Stimulated activated naive CD4-positive, alpha-beta T cell treated with Interleukin-2 at 50 U/mL for 16 hours (primary cell): ENCODE measurements at places on chromosomes 3 and 15.
A peak's percentile ranks its signal among the peaks of the same experiment; 100 is the strongest.

DNA sequence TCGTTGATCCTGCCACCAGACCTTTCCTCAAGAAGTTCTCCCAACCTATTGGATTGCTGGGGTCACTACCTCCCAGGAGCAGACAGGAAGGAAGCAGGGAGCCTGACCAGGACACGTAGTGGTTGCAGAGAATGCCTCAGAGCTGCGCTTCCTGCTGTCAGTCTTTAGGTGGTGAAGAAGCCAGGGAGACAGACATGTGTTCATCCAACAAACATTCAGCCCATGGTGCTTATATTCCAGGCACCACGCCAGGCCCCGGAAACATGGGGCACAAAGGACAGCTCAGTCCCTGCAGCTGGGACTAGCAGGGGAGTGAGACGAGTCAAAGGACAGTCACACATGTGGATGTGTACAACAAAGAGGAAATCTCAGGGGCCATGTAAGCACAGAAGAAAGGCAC lies 26.0 kb upstream of the CORO2B start:
- DNase-seq, result no peak

- DNase-seq, result no peak
Measured at GRCh38 chr3:148828136-148828690, 602 bp downstream of the CPB1 start.

GRCh38 chr15:81191701-81192100 lies 5.0 kb upstream of the IL16 start:
- DNase-seq, result no peak

- no peak for DNase-seq
Measured at GRCh38 chr3:45781271-45781670, 15.1 kb downstream of the SLC6A20 start.

GRCh38 chr15:58486564-58486963 lies 54.8 kb downstream of the LIPC start:
- DNase-seq, result no peak

DNA sequence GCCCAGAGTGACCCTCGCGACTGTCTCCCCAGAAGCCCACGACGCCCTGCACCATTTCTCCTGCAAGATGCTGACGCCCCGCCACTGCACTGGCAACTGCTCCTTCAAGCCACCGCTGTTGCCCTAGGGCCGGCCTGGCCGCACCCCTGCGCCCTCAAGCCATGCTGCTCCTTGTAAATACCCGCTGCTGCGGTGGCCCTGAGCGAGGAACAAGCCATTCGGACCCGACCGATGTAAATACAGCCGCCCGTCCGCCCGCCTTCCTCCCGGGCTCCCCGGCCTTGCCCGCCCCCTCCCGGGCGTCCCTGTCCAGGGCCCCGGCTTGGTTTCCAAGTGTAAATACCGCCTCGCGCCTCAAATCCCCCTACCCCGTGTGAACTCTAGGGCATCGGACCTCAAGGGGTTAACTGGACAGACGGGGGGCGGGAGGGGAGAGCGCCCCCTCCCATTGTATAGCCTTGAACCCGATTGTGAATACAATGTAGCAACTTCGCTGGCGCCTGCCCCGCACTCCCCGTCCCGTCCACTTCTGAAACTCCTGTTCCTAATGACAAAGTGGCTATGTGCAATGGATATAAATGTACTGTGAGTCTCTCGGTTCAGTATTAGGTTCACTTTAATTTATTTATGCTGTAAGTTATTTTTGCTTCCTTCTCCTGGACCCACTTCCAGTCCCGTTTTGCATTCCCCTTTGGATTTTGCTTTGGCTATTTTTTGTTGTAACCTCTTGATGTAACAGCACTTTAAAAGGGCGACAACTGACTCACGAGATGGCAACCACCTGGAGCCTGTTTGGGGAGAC lies 5.9 kb downstream of the RNU6-1 start:
- no peak for DNase-seq

DNA sequence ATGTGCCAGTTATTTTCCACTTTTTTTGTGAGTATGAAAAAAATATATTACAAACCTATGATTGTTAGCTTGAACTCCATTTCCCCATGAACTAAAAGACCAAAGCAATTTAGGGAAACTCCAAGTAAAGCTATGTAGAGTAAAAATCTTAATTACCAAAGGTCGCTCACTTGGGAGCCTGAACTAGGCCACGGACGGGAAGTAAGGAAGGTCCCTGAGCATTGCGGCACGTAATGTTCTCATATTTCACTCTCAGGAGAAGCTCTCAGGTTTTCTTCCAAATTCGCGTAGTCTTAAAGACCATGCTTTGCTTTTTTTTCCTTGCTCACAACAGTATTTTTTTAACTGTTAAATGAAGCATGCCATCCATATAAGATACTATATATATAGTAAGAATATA lies 215.3 kb upstream of the RARB start:
- no peak for DNase-seq

DNA sequence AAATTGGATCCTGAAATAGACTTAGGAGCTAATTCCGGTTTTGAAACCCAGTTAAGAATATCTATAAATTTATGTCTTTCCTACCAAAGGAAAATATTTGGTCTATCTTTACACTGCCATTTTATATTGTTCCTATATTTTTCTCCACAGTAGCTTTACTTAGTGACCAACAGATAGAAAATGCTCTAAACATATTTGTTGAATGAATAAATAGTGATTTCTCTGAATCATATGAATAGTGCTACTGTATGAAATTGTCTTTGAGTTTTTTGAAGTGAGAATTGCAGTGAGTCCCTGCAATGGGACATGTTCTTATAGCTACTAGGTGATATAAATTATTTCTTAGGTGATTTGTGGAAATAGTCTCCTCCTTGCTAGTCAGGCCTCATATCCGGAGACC lies 18.5 kb upstream of the EID1 start:
- DNase-seq, result no peak

- no peak for DNase-seq
Measured at GRCh38 chr3:177481329-177481728, 284.0 kb upstream of the TBL1XR1 start.

DNA sequence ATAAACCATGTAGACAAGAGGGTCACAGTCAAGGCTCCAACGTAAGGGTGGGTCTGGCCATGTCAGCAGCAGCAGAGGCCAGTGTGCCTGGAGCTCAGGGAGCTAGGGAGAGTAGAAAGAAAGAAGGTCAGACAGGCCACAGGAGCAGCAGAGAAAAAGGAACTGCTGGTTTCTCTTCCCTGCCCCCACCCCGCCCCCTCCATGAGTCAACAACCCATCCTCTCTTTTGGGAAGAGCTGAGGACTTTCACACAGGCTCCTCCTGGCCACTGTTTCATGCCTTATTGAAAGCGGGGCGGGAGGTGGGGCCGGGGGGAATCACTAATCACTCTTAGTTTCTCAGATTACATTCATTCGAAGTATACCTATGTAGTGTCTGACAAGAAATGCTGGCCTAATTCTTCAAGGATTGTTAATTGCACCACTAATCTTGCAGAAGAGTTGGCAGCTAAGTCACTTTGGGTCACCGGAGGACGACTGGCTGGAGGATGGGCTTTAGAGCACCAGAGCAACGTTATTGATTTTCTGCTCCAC lies 9.1 kb upstream of the SCG3 start:
- no peak for DNase-seq

DNA sequence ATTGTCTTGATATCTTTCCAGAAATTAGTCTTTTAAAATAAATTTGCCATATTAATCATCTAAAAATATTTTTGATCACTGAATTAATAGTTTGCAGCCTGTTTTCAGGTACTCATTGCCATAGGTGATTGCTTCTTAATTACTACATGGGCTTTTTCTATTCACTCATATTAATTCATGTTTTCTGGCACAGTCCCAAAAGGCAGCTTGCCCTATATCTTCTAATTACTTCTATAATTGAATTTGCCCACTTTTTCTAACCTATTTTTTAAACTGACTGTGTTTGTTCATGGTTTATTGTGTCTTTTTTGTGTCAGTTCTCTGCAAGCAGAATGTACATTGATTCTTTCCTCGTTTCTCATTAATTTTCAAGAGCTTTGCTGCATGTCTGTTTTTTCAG lies 85.7 kb upstream of the SOX2 start:
- DNase-seq, result no peak

- DNase-seq, result no peak
Measured at GRCh38 chr15:69897471-69898237, 200.1 kb downstream of the TLE3 start.

DNA sequence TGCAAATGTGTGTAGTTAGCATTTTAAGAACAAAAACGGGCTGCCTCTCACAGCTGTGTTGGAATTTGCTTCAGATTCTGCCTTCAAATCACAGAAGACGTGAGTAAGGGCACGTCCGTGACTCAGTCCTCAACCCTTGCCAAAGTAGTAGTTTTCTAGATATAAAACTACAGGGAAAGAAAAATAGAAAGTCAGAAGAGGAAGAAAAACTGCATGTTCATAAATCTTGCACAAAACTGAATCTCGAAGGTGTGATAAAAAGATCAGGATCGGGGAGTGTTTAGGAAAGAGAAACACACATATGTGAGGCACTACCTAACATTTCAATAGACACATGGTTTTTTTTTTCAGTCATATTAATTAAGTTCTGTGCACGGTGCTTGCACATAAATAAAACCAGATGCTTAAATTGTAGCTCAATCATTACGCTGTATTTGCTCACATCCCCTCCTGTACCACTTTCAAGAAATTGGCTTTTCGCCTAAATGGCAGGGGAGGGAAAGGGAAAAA lies 71.7 kb downstream of the P3H2 start:
- no peak for DNase-seq

DNA sequence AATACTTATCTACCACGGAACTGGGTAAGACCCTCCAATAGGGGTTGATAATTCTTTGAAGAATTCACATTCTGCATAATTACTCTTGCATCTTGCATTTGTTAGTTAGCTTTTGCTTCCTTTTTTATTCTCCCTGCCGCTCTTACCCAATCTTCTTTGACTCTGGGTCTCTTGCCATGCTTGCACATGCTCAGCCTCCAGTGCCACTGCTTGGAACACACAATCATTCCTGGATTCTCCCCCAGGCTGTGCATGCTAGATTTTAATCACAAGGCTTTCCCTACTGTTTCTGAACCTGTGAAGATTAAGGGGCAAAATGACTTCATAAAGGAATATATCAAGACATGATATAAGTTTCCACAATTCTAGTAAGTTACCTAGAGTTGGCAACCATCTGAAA lies 133.1 kb downstream of the IL1RAP start:
- no peak for DNase-seq

DNA sequence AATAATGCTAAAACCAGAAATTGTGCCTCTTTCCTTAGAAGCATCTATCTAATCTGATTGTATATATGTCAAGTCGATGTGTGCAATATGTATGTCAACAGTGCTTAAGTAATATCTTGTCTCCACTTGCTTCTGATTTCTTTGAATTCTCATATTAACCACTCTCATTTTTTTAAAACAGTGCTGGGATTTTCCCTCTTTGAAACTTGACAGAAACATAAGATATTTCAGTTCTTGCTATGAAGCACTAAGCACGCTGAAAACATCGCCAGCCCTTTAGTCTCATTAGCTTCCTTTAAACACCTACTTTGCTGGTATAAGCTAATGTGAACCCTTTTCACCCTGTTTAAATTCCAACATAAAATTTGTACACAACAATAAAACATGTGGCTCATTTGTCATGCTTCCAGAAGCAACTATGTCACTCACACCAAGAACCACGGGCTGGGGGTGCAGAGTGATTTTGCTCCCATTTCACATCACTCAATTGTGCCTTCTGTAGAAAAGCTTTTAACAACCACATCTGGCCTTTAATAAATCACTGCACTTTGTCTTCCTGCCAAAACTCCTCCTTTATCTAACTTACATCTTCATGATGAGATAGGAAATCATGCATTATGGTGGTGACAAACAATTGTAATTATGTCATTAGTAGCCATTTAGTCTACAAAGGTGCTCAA lies 185.2 kb downstream of the FOXP1 start:
- DNase-seq, result peak; percentile 35

GRCh38 chr3:61861410-61861809 lies 300.0 kb downstream of the PTPRG start:
- DNase-seq, result no peak

DNA sequence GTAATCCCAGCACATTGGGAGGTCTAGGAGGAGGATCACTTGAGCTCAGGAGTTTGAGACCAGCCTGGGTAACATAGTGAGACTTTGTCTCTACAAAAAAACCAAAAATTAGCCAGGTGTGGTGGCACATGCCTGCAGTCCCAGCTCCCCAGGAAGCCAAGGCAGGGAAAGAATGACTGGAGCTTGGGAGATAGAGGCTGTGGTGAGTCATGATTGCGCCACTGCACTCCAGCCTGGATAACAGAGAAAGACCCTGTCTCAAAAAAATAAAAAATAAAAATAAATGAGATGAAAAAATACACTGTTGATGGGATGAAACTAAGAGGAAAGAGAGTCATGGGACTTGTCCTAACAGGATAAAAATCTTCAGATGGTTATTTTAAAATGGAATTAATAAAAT lies 137.6 kb downstream of the IMPG2 start:
- DNase-seq, result no peak

DNA sequence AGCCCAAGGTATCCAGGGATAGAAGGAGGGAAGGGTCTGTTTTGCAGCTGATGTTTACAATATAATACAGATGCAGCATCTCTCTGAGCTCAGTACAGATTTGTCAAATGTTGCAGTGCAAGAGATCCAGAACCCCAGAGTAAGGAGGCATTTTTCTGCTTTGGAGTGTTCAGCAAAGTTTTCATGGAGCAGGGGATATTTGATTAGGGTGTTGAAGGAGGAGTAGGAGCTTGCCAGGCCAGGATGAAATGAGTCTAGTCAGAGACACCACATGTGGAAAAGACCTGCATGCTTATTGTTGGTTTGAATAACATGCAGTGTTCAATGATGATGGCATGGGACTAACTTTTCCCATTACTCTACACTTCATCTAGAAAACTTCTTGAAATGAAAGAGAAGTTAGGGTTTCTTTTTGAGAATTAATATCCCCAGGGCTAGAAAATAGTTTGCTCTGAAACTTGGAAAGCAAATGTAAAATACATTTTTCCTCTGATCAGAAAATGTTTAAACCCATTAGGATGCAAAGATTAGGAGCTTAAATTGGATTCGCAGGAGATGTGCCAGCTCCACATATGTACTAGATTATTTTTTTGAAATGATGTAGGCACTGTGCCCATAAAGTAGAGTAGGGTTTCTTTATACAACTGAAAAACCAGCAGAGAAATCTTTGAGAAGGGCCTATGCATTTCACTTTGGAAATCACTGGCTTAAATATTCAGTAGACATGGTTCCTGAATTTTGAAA lies 243.8 kb downstream of the CACNA2D3 start:
- DNase-seq, result no peak
